CD4-positive, alpha-beta T cell treated with Interleukin-4 for 4 hours (primary cell): ENCODE measurements at places on chromosomes 5 and 9.

GRCh38 chr5:41057231-41057630, 13.9 kb downstream of the MROH2B start:
- no peak for DNase-seq

- no peak for DNase-seq
Observed at GRCh38 chr9:110077925-110078324, 130.0 kb downstream of the C9orf152 start.

DNA sequence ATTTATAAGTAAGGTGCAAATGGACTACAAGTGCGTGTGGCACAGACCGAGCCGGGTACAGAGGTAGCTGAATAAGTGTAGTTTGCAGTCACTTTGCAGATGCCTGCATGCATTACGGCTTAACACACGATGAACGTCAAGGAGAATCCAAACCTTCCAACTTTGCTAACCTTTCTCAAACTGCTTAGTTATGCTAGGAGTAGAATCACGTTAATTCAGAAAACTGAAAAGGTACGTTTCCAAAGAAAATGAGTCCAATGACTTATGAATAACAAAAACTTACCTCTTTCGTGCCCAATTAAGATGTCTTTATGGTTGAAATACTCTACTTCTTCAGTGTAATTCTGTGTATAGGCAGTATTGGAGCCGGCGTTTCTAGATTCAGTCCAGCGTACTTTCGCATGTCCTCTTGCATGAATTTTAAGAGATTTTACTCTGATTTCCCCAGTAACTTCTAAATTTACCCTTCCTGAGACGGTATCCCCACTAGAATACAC, 539 bp downstream of the ARRDC3 start:
- peak; percentile 55 for DNase-seq

- no peak for DNase-seq
Observed at GRCh38 chr5:150066436-150066835, 19.9 kb downstream of the CSF1R start.

GRCh38 chr9:99722877-99723276, 98.8 kb upstream of the NR4A3 start:
- no peak for DNase-seq
